ENCODE measurements at places on chromosomes 16 and 17.

DNA sequence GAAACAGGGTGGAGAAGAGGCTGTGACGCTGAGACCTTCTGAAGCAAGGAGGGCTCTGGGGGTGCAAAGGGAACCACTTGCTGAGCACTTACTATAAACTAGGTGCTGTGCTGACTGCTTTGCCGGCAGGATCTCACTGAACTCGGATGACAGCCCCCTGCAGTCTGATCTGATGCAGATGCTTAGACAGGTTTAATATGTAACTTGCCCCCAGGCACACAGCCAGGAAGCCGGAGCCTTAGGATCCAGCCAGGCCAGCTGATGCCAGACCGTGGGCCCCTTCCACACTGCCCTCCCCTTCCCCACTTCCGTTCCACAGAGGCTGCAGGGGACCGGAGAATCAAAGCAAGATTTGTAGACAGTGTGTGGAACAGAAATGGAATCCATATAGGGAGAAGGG is 23.1 kb downstream of the SPACA3 start:
- no peak for DNase-seq

DNA sequence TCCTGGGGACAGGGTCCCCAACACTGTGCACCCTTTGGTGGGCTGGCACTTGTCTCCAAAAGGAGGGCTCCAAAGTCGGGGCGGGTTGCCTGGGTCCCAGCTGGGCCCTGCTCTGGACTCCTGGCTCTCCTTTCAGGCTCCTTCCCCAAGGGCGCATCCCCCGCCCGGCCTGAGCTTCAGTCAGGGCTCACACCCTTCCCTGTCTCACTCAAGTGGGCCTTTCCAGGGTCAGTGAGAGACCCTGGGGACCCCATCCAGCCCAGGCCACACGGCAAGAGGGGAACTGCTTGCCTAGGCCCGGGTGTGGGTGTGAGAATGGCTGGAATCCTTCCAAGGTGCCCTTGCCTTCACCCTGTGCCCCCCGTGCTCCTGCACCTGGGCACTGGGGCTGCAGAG is 41.8 kb upstream of the SLC38A10 start:
- no peak for DNase-seq

DNA sequence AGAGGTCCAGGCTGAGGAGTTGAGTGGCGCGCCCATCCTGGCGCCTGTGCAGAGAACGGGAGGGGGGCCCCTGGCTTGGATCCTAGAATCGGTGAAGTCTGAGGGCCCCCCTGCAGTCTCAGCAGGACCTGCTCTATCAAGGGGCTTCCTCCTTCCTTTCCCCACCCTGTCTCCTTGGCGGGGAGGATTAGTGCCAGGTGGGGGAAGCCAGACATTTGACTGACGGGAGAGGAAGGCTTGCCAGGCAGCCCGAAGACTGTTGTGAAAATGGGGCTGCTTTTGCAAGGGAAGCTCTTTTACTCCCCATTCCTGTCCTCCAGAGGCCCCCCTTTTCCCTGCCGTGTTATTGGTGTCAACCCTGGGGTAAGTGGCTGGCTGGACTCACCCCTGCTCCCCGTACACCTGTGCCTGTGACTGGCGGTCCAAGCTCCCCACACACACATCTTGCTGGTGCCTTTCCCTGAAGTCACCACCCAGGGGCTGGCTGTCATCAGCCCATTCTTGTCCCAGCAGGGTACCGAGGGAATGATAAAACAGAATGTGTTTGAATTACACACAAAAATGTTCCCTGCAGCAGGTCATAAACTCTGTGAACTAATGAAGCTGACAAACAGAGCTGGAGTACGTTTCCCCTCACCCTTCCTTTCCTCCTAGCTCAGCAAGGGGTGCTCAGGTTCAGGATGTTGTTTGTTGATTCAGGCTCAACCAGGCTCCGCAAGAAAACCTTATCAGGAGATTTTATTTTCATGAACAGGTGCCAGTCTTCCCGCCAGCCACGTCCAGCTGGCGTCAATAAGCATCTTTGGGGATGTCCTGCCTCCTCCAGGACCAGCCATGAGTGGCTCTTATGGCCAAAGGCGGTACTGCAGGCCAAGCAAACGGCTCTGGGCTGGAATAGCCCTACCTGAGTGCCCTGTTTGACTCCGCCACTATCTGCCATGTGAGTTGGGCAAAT is 4.4 kb upstream of the ARMC7 start:
- DNase-seq, result no peak

- DNase-seq, result no peak
Observed at GRCh38 chr17:10149573-10150399, 48.6 kb downstream of the GAS7 start.

DNA sequence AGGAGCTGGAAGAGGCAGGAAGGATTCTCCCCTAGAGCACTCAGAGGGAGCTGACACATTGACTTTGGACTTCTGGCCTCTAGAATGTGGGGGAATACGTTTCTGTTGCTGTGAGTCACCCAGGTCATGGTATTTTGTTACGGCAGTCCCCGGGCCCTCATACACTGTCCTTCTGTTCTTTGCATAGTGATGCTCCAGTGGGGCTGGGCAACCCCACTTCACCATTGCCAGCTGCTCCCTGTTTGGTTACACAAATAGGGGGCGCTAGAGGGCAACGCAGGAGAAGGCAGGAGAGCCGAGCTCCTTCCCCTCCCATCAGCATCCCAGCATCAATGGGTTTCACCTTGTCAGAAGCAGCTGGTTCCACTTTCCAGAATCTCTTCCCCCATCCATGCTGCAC is 257.7 kb upstream of the FOXF1 start:
- no peak for DNase-seq

- DNase-seq, result no peak
Observed at GRCh38 chr16:56258508-56259424, 67.5 kb downstream of the GNAO1 start.

DNA sequence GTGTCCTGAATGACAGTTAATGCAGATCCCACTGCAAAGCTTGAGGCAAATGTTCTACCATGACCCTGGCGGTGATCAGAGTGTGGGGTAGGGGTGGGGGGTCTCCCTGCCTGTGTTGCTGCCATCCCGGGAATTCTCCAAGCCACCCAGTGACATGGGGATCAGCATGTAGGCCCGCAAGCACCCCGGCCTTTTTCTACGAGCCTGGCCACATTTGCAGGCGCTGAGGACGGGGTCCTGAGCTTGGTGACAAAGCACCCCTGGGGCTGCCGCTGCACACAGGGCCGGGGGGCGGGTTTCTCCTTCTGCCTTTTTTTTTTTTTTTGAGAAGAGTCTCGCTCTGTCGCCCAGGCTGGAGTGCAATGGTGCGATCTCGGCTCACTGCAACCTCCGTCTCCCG is 35.8 kb downstream of the SLC7A5 start:
- no peak for DNase-seq

Data from stimulated activated CD8-positive, alpha-beta memory T cell treated with anti-CD3 and anti-CD28 coated beads, Interleukin-12 subunit alpha, Interleukin-12 subunit beta, amount 100 ng/mL, for 4 hours (primary cell).